IPS DF 6.9 (cell line): ENCODE measurements at places on chromosomes 6 and 20.

GRCh38 chr6:83708546-83708969, 343 bp downstream of the SNAP91 start:
- no peak for DNase-seq
- no peak overlapping the region for H3K27ac ChIP-seq
- no peaks in the 10 kb centered on the region for H3K4me1 ChIP-seq
- H3K36me3 ChIP-seq: no peaks in the 10 kb centered on the region
- H3K4me3 ChIP-seq: peak overlapping the region; percentile 85; the same call in 1 of the 2 replicates
- peaks cover 12% of the 10 kb centered on the region for H3K27me3 ChIP-seq

DNA sequence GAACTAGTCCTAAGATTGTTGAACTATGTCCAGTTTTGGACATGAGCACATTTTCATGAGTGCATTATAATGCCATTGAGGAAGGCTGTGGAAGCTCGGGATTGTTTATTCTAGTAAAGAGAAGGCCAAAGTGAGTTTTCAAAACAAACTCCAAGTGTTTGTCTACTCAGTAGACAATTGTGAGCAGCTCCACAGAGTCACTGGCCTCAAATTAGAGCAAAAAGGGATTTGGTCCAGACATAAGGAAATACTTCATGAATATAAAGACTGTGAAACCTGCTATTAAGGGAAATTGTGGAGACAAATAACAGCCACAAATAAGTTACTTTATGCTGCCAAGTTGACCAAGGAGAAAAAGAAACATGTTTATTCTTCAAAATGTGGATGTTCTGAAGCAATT, 42.6 kb upstream of the PREP start:
- DNase-seq: no peak
- no peak overlapping the region for H3K4me3 ChIP-seq
- H3K36me3 ChIP-seq: no peaks in the 10 kb centered on the region

DNA sequence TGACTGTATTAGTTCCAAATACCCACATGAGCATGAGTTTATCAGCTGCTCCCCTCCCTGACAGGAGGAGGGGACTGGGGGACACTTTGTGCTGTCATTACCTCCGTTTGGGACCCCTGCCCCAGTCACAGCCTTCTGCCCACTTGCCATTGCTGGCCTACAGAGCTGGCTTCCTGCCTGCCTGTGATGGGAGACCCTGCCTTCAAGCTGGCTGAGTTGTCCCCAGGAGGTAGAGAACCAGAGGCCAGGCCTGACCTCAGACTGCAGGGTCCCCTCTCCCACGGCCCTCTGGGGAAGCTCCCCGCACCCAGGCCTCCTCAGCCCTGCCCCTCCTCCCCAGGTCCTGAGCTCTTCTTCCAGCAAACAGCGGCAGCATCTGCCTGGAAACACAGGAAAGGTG, 105.5 kb downstream of the JPH2 start:
- H3K4me1 ChIP-seq: no peaks in the 10 kb centered on the region
- no peaks in the 10 kb centered on the region for H3K27me3 ChIP-seq
- no peak for DNase-seq
- no peak overlapping the region for H3K27ac ChIP-seq

- H3K4me3 ChIP-seq: peak overlapping the region; percentile 49; the same call in 1 of the 2 replicates
- H3K4me1 ChIP-seq: no peaks in the 10 kb centered on the region
- H3K27me3 ChIP-seq: no peaks in the 10 kb centered on the region
- DNase-seq: no peak
- no peaks in the 10 kb centered on the region for H3K36me3 ChIP-seq
Measured at GRCh38 chr6:27281105-27281539, 31.0 kb downstream of the POM121L2 start.

- no peak overlapping the region for H3K4me3 ChIP-seq
- H3K4me1 ChIP-seq: no peaks in the 10 kb centered on the region
- H3K36me3 ChIP-seq: no peaks in the 10 kb centered on the region
- H3K27me3 ChIP-seq: no peaks in the 10 kb centered on the region
Measured at GRCh38 chr6:147772724-147773123, 264.2 kb downstream of the SAMD5 start.

- no peak overlapping the region for H3K27ac ChIP-seq
- no peak for DNase-seq
- no peaks in the 10 kb centered on the region for H3K36me3 ChIP-seq
- H3K4me1 ChIP-seq: no peaks in the 10 kb centered on the region; the same call in 1 of the 2 replicates
- no peak overlapping the region for H3K4me3 ChIP-seq
Measured at GRCh38 chr6:26599134-26599533, 2.4 kb downstream of the ABT1 start.

DNA sequence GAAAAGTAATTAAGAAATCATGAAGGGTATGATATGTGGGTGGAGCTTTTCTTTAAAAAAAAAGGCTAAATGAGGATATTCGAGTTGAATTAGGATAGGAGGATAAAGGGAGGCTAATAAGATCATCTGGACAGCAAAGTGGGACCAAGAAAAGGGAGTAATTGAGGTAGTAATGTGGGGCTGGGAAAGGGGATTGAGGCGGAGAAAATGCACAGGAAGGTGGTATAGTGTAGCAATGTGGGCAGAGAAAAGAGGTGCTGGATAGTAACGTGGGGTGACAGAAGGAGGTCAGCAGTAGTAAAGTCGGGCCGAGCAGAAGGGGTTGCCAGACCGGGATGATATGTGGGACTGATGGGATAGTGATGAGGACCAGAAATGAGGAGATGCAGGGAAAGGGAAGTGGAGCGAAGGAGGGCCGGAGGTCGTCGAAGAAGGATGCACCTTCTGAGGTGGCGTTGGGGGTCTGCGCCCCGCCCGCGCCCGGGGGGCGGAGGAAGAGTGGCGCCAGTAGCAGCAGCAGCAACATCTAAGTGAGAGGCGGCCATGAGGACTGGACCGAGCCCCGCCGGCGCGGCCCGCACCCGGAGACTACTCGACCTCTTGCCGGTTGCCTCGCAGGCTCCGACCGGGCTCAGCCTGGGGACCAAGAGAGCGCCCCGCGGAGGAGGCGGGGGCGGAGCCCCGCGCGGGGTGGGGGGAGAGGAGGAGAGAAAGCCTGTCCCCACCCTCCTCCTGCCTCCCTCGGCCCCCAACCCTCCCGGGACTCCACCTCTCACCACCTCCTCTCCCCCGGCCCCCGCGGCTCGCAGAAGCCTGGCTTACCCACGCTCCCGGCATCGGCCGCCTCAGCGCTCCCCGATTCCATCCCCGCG, 887 bp downstream of the GABBR1 start:
- peak overlapping the region; percentile 63 for H3K4me3 ChIP-seq
- H3K27ac ChIP-seq: no peak overlapping the region
- no peak for DNase-seq
- H3K27me3 ChIP-seq: no peaks in the 10 kb centered on the region
- 0 out of 2 replicates have a peak, but pooled peaks cover 1% of the 10 kb centered on the region for H3K4me1 ChIP-seq
- no peaks in the 10 kb centered on the region for H3K36me3 ChIP-seq

GRCh38 chr20:41398408-41398807, 31.8 kb upstream of the EMILIN3 start:
- H3K4me3 ChIP-seq: no peak overlapping the region
- no peak overlapping the region for H3K27ac ChIP-seq
- peaks cover 4% of the 10 kb centered on the region; the same call in 1 of the 2 replicates for H3K4me1 ChIP-seq
- no peak for DNase-seq

DNA sequence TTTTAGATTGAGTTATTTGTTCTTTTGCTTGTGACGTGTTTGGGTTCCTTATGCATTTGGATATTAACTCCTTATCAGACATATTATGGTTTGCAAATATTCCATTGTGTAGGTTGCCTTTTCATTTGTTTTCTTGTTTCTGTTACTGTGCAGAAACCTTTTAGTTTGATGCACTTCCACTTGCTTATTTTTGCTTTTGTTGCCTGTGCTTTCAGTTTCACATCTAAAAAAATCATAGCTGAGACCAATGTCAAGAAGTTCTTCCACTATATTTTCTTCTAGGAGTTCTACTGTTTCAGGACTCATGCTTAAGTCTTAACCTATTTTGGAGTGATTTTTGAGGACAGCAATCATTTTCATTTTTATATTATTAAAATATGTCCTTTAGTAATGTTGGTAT, 113.5 kb downstream of the EPM2A start:
- H3K27ac ChIP-seq: no peak overlapping the region
- DNase-seq: no peak
- no peaks in the 10 kb centered on the region for H3K4me1 ChIP-seq

DNA sequence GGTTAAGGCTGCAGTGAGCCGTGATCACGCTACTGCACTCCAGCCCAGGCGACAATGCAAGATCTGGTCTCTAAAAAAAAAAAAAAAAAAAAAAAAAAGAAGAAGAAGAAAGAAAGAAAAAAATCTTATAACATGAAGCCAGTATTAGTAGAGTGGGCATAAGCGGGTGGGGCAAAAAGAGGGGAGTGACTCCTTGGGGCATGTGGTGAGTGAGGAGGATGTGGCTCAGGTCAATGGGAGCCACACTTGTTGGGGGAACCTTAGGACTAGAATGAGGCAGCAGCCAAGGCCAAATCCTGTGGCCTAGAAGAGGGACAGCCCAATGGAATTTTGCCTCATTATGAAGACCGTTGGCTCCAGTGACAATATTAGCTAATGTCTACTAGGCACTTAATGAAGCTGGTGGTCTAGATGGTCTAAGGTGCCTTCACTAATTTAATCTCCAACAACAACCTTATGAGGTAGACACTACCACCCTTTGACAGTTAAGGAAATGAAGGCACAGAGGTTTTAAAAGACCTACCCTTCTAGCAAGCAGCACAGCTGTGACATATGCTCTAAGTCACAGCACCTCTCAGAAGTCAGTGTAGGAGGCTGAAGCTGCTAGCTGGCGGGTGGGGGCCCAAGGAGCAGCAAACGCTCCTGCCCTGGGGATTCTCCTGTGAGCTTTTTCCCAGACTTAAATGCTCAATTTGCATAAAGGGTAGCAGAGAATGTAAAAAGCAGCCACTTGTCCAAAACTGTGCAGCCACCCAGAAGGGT, 23.6 kb upstream of the ARMC12 start:
- peaks cover 5% of the 10 kb centered on the region; the same call in 1 of the 2 replicates for H3K4me1 ChIP-seq
- no peak overlapping the region for H3K4me3 ChIP-seq

DNA sequence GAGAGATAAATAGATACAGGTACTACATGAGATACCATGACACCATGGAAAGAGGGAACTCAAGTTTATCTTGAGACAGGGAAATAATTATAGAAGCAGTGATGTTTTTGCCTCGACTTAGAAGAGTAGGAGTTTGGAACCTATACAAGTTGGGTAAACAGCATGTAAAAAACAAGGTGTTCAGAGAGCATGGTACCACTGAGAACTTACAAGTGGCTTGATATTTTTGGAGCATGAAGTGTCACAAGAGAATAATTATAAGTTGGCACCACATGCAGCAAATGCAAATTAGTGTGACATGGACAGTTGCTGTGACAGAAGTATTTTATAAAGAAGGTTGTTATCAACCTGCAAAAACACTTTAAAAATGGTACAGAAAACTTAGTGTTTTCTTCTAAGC, 47.1 kb upstream of the SCAF8 start:
- no peaks in the 10 kb centered on the region; the same call in 1 of the 2 replicates for H3K4me1 ChIP-seq
- H3K36me3 ChIP-seq: no peaks in the 10 kb centered on the region
- H3K4me3 ChIP-seq: no peak overlapping the region
- DNase-seq: no peak

DNA sequence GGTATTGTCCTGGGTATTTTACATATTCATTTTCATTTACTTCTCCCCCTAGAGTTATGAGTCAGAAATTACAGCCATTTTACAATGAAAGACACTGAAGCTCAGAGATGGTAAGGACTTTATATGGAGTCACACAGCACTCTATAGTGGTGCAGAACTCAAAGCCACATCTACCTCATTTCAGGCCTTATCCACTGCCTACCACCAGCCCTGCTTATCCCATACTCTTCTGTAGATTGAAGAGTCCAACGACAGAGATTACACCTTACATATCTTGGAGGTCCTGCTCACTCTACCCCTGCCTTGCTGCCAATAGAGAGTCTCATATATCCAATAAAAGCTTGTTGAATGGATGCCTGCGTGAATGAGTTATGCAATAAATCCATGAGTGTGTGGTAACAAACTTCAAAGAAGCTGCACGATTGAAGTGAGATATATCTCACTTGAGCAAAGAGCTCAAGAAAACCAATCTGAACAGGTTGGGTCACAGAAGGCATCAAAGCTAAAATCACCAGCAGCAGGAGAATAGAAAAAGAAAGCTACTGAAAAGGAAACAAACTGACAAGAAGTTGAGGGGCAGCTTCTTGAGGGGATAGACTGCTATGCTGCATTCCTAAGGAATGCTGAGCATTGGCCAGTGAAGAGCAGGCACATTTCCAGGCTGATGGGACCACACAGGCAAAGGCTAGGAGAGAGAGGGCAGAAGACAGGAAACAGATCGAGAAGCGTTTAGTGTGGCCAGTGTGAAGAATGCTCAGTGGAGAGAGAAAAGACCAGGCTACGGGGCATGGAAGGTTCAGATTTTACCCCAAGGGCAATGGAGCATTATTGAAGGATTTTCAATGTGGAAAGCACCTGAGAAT, 585.6 kb downstream of the DHX35 start:
- no peak overlapping the region for H3K27ac ChIP-seq
- H3K4me3 ChIP-seq: no peak overlapping the region
- no peaks in the 10 kb centered on the region for H3K36me3 ChIP-seq
- DNase-seq: no peak

GRCh38 chr20:43243672-43244269, 54.1 kb upstream of the PTPRT start:
- DNase-seq: no peak
- H3K27ac ChIP-seq: no peak overlapping the region
- H3K4me3 ChIP-seq: no peak overlapping the region
- no peaks in the 10 kb centered on the region for H3K36me3 ChIP-seq
- no peaks in the 10 kb centered on the region for H3K27me3 ChIP-seq
- peaks cover 2% of the 10 kb centered on the region; the same call in 1 of the 2 replicates for H3K4me1 ChIP-seq

DNA sequence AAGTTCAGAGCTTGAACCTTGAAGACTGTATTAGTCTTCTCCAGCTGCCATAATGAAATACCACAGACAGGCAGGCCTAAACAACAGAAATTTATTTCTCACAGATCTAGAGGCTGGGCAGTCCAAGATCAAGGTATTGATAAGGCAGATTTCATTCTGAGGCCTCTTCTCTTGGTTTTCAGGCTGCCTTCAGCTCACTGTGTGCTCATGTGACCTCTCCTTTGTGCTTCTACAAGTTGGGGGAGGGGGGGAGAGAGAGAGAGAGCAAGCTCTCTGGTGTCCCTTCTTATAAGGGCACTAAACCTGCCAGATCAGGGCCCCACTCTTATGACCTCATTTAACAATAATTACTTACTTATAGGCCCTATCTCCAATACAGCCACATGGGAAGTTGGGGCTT, 102.6 kb upstream of the RSPO3 start:
- no peaks in the 10 kb centered on the region; the same call in 1 of the 2 replicates for H3K4me1 ChIP-seq
- H3K27ac ChIP-seq: no peak overlapping the region
- no peaks in the 10 kb centered on the region for H3K36me3 ChIP-seq
- no peak for DNase-seq
- H3K4me3 ChIP-seq: no peak overlapping the region

- no peak overlapping the region for H3K27ac ChIP-seq
- H3K27me3 ChIP-seq: no peaks in the 10 kb centered on the region
- H3K36me3 ChIP-seq: no peaks in the 10 kb centered on the region
- DNase-seq: no peak
- H3K4me1 ChIP-seq: no peaks in the 10 kb centered on the region
Measured at GRCh38 chr6:13038741-13039190, 289.6 kb downstream of the TBC1D7 start.

GRCh38 chr20:57167971-57168701, 98.3 kb downstream of the BMP7 start:
- no peak for DNase-seq
- H3K27ac ChIP-seq: no peak overlapping the region
- no peaks in the 10 kb centered on the region for H3K4me1 ChIP-seq
- H3K36me3 ChIP-seq: no peaks in the 10 kb centered on the region
- H3K4me3 ChIP-seq: no peak overlapping the region
